ENCODE measurements at places on chromosomes 11 and 22.
A peak's percentile ranks its signal among the peaks of the same experiment; 100 is the strongest.

GRCh38 chr11:92557879-92558278 lies 333.3 kb downstream of the FAT3 start:
- no peak for DNase-seq
- no peaks in the 10 kb centered on the region for H3K36me3 ChIP-seq
- H3K27ac ChIP-seq: no peak overlapping the region
- no peak overlapping the region for H3K4me3 ChIP-seq

GRCh38 chr11:116108161-116108560 lies 603.9 kb upstream of the CADM1 start:
- H3K4me1 ChIP-seq: no peaks in the 10 kb centered on the region
- no peaks in the 10 kb centered on the region for H3K36me3 ChIP-seq
- DNase-seq: no peak
- H3K27ac ChIP-seq: no peak overlapping the region
- H3K4me3 ChIP-seq: no peak overlapping the region
- no peaks in the 10 kb centered on the region for H3K27me3 ChIP-seq

DNA sequence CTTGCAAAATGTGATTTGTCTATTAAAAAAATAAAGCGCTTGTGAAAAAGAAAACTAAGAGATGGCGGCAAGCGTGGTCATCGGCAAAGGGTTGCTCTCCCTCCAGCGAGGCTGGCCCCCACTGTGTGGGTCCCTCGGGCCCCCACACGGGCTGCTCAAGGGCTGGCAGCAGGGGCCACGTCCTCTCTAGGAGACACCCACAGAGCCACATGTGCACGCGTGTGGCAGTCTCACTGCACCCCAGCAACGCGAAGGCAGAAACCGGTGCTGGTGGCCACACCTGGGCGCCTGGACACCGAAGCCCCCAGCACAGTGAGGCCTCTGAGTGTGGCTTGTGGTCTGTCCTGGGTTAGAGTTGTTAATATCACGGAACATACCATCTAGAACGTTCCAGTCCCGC lies 34.4 kb downstream of the TOLLIP start:
- no peaks in the 10 kb centered on the region for H3K27me3 ChIP-seq
- no peaks in the 10 kb centered on the region for H3K36me3 ChIP-seq
- DNase-seq: no peak
- H3K4me3 ChIP-seq: no peak overlapping the region
- no peaks in the 10 kb centered on the region for H3K4me1 ChIP-seq

GRCh38 chr11:61815790-61816735 lies 740 bp downstream of the FADS1 start:
- H3K27me3 ChIP-seq: peaks cover 28% of the 10 kb centered on the region
- H3K4me1 ChIP-seq: peaks cover 34% of the 10 kb centered on the region
- peak overlapping the region; percentile 86 for H3K27ac ChIP-seq
- peak overlapping the region; percentile 47 for H3K4me3 ChIP-seq
- no peaks in the 10 kb centered on the region for H3K36me3 ChIP-seq

- DNase-seq: no peak
- no peaks in the 10 kb centered on the region for H3K4me1 ChIP-seq
- H3K36me3 ChIP-seq: no peaks in the 10 kb centered on the region
Observed at GRCh38 chr11:60372767-60373166, 5.6 kb upstream of the MS4A7 start.

DNA sequence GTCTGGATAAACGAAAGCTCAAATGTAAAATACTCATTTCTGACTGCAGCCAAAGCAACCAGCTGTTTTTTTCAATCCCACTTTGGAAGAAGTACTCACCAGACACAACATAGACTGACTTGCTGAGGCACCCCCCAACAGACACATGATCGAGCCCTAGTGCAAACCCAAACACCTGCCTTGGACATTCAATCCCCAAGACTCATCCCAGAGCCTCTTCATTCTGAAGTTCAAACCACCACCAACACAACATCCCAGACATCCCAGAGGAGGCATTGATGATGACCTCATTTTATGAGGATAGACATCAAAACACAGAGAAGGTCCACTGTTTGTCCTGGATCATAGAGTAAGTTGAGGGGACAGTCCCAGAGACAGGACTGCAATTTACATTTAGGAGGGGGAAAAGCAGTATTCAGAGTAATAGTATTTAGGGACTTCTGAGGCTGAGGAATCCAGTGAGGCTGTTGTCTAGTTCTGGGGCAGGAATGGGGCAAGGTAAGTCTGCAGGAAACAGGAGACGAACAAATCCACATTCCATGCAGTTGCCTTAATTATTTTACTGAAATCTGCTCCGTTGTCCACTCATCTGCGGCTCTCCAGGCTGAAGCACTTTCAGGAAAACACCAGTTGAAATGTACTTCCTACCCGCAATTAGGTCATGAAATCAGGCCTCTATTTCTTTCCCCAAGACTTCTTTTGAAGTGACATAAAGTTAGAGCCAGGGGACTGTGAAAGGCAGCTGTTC lies 54.8 kb downstream of the CLPB start:
- H3K27me3 ChIP-seq: no peaks in the 10 kb centered on the region
- H3K36me3 ChIP-seq: no peaks in the 10 kb centered on the region
- no peak overlapping the region for H3K4me3 ChIP-seq
- H3K4me1 ChIP-seq: peaks cover 7% of the 10 kb centered on the region
- no peak overlapping the region for H3K27ac ChIP-seq

All from transverse colon (tissue), 4 donors.